ENCODE measurements at places on chromosomes 7 and 10.

- DNase-seq: peak; percentile 81
Observed at GRCh38 chr10:15725603-15726002, 5.9 kb upstream of the ITGA8 start.

DNA sequence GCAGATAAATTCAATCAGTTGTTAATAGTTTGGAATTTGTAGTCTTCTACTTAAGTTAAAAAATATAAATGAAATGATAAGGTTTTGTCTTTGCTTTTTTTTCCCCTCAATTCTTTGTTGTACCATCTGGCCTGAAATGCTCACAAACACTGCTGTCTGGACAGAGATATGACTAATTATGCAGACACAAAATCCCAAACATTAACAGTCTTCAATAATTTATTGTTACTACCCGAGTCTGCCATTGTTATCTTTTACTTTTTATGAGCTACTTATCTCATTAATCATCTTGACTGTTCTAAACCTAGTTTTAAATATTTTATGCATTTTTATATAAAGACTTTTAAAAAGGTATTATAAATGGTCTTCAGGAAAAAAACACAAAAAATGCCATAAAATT lies 64.7 kb upstream of the THSD7A start:
- no peak for DNase-seq

DNA sequence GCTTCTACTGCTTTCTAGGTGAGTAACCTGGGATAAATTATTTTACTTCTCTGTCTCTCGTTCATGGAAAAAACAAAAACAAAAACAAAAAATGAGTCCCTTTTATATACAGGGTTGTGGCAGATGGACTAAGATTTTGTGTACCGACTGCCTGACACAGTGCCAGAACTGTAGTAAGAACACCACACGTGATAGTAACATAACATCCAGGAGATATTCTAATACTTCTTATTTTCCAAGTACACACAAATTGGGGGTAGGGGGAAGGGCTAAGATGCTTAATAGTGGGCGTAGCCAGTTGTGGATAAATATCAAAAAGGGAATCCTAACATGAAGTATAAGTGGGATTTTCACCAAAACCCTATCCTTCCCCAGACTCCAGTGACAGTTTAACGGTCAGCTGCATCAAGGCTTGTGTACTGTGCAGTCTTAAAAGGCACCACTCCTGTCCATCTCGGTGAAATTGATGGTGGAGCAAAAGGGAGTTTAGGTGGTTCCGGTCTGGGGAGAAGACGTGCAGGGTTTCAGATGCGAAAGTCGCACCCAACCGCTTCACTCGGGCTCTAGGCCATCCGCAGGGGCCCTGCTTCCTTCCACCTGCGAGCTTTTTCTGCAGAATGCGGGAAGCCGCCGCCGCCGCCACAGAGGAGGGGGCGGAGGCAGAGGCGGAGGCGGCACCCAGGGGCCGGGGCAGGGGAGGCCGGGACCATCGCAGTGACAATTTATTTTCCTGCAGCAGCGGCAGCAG lies at the start of gene STAMBPL1:
STAMBPL1 (plus strand) TSS at position 712 of the 748 bp plus-strand sequence. CDS start 21,464 bp downstream, outside the sequence.
- peak; percentile 40 for DNase-seq

- DNase-seq: peak; percentile 53
Observed at GRCh38 chr10:111158595-111158994, 81.8 kb downstream of the ADRA2A start.

DNA sequence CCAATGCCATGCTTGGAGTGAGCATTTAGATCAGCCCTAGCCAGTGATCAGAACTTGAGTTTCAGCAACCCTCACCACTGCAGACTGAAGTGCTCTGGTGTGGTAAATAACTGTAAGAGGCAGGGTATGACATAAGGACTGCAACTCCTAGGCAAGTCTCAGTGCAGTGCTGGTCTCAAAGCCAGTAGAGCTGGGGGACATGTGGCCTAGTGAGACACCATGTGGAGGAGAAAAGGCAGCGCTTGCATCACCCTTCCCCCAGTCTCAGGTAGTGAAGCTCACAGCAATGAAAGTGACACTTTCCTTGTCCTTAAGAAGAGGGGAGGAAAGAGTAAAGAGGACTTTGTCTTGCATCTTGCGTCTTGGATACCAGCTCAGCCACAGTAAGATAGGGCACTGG lies 386.8 kb upstream of the POT1 start:
- no peak for DNase-seq

DNA sequence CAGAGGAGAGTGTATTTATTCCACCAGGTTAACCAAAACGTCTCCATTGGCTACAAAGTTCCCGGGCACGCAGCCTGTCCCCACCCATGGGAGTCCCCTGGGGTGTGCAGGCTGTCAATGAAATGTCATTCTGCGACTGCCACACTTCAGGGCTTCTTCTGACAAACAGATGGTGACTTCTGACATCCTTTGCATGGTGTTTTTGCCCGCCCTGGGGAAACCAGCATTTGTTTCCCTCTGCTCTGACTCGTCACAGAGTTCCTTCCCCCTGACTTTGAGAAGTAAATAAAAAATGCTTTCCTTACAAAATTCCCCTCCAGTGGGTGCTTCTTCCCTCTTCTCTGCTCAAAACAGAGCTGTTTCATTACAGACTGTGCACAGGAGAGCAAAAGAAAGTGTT lies 38.2 kb downstream of the TNS3 start:
- no peak for DNase-seq

GRCh38 chr10:126732308-126732707 lies 61.8 kb upstream of the C10orf90 start:
- no peak for DNase-seq

DNA sequence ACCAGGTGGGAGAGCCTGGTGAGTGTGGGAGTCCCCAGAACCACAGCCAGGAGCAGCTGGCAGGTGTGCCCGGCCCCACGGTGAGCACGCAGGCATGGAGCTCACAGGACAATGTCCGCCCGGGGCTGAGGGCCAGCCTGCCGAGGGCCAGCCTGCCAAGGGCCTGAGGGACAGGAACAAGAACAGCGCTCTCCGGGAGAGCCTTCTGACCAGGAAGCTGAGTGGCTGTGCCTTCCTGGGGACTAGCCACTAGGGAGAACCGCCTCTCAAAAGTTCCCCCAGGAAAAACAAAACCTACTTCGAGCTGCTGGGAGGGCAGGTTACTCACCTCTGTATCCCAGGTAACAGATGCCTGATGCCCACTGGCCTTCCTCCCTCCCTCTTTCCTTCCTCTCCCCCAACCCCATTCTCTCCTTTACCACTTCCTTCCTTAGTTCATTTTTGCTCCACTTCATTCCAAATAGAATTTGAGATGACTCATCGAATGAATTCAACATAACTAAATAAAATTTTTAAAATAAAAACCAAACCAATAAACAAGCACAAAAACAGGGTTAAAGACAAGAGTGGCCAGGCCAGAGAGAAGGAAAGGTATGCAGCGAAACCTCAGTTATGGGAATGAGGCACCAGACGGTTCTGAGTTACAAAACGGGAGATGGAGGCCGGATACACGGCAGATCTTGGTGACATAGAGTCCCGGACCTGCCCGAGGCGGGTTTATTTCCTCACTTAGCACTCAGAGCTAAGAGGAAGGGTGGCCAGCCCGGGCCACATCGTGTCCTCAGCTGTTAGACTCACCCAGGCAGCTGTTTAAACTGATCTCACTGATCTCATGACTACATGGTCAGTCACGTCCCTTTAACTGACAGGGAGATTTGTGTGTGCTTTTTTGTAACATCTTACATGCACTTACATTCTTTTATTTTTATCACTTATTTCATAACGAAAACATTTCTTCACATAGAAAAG lies 128.5 kb downstream of the TNS3 start:
- DNase-seq: peak; percentile 96

DNA sequence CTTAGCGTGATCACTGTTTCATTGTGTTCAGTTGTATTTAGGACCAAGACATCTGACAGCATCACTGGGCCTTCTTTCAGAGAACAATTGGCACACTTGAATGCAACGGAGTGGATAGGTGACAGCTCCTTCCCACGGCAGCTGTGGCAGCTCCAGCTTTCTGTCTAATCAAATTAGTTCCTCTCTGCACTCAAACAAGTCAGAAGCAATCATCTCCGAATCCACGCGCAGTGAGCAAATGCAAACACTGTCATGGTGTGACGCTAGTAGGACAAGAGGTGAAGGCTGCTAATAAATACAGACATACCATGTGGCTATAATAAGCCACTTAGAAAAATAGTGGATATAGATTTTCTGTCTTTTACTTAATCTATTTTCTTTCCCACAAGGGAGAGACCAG lies 542.4 kb downstream of the ACTR3B start:
- DNase-seq: no peak

DNA sequence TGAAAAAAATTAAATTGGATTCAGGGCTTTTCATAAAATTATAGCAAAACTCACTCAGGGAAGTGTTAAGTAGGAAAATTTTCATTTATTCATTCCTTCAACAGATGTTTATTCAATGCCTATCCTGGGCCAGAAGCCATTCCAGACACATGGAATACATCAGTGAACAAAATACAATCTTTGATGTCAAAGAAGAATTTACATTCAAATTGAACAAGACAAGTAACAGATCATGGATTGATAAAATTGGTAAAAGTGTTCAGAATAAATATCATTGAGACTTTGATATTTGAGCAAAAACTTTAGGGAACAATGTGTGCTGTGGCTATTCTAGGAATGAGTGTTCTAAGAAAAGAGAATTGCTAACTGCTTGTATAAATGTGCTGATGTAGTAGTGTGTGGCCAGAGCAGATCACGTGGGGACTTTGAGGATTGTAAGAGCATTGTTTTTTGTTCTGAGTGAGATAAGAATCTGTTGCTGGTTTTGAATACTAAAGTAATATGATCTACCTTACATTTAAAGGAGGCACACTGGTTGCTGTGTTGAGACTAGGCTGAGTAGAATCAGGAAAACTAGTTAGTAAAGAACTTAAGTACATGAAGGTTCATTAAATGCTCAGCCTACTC lies 957.2 kb downstream of the PCDH15 start:
- no peak for DNase-seq

- DNase-seq: peak; percentile 97
Observed at GRCh38 chr7:4641667-4642467, 40.2 kb upstream of the FOXK1 start.

- peak; percentile 3 for DNase-seq
Observed at GRCh38 chr7:51255536-51256208, 60.9 kb downstream of the COBL start.

- DNase-seq: peak; percentile 63
Observed at GRCh38 chr7:151114151-151115090, 28.1 kb downstream of the AGAP3 start.

DNA sequence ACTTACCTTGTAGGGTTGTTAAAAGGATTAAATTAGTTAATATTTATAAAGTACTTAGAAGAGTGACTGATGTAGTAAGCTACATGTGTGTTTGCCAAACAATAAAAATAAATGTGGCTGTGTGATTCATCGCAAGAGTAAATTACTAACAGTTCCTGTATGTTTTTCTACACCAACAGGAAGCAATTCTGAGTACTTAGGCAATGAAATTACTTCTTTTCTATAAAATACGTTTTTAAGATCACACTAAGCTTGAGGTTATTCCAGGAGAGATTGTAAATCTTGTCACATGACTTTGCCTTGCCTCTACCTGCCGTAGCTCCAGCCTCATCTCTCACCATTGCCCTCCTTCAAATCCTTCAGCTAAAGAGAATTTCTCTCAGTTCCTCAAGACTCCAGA lies 18.1 kb upstream of the GSTK1 start:
- peak; percentile 74 for DNase-seq

GRCh38 chr7:113774182-113774807 lies 144.5 kb downstream of the PPP1R3A start:
- DNase-seq: peak; percentile 70

- no peak for DNase-seq
Observed at GRCh38 chr7:149385195-149385950, 75.5 kb downstream of the ZNF777 start.

DNA sequence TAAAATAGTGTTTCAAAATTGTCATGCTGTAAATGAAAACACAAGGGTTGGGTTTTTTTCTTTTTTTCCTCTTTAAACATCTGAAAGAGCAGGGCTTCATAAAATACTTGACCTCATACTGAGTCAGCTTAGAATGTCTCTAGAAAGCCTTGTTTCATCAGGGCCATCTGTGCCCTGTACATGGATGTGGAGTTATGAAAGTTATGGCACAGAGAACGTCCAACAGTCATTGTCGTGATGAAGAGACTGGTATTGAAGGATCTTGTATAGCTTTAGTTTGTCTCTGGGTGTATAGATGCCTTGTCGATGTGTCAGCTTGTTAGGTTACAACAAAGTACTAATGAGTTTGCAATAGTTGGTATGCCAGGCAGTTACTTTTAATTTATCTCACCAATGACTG lies 127.3 kb downstream of the FAM204A start:
- DNase-seq: peak; percentile 46

- no peak for DNase-seq
Observed at GRCh38 chr10:6907877-6908530, 327.9 kb upstream of the PRKCQ start.

GRCh38 chr7:91239171-91239604 lies 25.0 kb upstream of the FZD1 start:
- peak; percentile 68 for DNase-seq

GRCh38 chr10:132453470-132453861 lies 56.5 kb downstream of the PWWP2B start:
- no peak for DNase-seq

- DNase-seq: peak; percentile 94
Observed at GRCh38 chr10:99834410-99834809, 52.0 kb downstream of the ABCC2 start.

DNA sequence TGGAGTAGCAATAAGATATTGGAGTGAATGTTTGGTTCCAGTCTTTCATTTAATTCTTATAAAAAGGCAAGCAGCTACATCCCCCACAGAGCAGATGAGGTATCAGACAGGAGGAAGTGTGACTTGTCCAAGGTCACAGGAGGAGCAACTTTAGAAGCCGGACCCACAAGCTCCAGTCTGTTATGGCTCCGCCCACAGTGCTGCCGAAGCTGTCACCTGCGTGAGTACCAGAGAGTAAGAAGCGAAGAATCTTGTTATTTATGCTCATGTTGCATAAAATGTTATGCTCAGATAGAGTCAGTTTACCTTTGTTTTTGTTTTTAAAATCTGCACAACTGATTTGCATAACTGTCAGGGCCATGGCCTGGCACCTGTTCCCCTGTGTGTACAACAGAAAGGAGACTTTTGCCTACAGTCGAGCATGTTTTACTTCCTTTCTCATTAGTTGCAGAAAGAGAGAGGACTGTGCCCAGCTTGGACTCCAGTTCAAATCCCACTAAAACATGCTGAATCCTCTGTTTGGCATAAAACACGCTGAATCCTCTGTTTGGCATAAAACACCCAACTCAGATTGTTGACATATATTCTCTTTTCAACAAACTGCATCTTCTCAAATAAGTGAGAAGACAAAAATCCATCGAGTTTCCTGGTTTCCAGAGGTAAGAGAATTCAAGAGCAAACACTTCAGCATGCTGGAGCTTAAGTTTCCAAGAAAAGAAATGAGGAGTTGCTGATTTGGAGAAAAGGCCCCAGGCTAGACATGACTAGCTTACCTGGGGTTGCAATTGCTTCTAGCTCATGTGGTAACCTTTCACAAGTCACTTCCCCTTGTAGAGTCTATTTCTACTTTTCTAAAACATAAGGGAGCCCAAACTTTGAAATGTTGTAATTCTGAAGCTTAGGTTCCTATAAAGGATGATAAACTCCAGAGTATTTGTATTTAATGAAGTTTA lies 409.8 kb upstream of the ZMIZ1 start:
- no peak for DNase-seq

- no peak for DNase-seq
Observed at GRCh38 chr7:151807846-151808245, 69.1 kb downstream of the PRKAG2 start.

Measured in GM23248 (cell line).